ENCODE measurements at places on chromosomes 1 and 21.

DNA sequence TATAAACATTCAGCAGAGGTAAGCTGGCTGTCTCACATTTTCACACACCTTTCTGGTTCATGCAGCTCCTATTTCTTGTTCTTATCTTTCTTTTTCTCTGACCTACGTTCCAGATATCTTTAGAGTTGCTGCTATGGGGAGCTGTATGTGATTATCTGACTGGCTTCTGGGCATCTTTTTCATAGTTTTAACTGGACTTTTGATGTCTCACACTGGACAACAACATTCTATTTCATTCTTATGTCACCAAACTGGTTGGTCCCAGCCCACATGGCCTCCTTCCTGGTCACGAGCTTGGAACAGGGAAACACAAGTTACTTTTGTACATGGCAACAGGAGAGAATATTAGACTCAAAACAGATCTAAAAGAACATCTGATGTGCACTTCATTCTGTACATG is 7.7 kb upstream of the CLDN8 start:
- no peak for DNase-seq

DNA sequence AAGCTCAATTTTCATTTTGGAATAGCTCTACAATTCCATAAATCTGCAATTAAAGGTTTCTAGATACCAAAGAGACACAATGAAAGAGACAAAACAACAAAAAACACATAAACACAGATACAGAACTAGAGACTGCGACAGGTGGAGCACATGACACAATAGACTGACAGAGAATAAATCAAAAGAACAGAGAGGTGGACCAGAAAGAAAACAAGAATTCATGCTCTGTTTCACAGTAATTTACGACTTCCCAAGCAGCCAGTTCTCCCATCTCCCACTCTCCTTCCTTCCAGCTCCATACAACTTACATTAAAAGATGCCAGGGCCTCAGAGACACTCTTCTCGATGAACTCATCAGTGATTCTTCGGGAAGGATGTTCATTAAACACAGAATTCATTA is 15.1 kb upstream of the RBM8A start:
- no peak for DNase-seq

GRCh38 chr1:7299994-7300393 is 471.1 kb upstream of the VAMP3 start:
- DNase-seq, result no peak

DNA sequence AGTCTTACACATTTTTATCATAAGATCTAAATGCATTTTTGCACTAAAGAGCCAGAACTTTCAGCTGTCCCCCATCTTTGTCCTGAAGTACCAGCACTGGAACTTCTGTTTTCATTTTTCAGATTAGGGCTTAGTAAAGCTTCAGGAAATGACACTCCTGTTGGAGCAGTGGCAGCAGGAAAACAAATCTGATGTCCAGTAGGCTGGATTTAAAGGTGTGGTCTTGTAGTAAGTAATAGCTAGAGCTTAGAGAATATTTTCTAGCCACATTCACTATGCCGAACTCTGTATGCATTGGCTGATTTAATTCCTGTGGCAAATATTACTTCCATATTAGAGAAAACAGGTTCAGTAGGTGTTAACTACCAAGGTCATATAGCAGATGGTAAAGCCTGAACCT is 103.6 kb downstream of the PTBP2 start:
- no peak for DNase-seq

- no peak for DNase-seq
Measured at GRCh38 chr1:219066631-219067349, 106.9 kb upstream of the LYPLAL1 start.

DNA sequence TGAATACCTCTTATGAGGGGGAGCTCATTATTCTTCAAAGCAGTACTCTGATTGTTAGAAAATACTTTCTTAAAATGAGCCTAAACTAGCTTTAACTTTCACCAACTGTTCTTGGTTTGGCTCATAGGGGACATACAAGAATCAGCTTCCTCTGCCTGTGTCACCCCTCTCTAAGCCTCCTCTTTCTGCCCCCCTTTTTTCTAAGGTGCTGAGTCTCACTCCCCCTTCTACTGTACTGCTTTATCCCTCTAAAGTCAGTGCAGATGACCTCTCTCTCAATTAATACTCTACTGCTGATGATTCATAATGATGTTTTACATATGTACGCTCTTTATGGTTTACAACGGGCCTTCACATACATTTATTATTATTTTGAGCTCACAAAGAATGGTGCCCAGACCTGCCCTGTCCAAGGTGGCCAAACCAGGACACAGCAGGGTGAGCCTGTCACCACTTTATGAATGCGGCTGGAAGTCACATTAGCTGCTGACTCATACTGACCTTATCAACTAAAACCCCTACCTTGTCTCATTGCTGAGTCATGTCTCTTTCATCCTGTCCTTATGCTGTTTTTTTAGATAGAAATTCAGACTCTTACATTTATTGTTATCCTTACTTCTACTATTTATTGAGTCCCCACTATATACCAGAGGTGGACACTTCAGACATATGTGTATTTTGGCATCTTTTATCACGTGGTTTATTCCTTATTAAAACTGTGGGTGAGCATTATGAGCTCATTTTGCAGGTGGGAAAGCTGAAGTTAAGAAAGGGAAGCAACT is 126.9 kb downstream of the RNF220 start:
- no peak for DNase-seq

- no peak for DNase-seq
Measured at GRCh38 chr1:21936366-21937031, 611 bp downstream of the HSPG2 start.

DNA sequence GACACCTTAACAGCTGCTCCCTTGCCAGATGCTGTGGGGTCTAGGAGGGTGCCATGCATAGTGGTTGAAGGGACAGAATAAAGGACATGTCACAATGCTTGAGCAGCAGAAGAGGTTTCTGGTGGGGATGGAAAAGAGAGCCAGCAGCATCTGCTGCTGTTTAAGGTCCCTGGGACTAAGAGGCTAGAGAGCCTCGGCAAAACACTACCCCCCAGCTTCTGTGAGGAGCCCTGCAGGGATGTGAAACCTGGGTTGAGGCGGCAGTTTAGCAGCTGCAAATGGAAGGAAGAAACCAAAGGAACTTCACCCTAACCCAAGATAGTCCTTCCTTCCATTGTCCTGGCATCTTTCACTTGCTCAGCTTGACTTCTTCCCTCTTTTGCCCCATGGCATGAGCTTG is 39.4 kb downstream of the PLXNA2 start:
- no peak for DNase-seq

- DNase-seq, result no peak
Measured at GRCh38 chr1:43422995-43423671, 30.6 kb downstream of the HYI start.

DNA sequence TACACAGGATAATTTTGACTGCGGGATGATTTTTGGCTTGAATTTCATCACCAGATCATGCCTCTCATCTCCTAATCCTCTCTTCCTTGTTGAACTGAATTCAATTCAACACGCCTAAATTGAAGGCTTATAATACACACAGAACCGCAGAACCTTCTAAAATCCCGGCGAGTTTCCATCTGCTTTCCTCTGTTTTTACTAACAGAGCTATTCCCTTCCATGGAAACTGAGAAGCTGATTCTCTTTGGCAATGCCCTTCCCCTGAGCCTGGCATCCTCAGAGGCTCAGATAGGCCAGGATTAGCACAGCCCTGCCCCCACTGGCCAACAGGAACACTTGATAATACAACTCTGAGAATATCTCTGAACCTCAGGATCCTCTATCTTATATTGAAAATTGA is 130.2 kb downstream of the CAPN8 start:
- DNase-seq, result no peak

DNA sequence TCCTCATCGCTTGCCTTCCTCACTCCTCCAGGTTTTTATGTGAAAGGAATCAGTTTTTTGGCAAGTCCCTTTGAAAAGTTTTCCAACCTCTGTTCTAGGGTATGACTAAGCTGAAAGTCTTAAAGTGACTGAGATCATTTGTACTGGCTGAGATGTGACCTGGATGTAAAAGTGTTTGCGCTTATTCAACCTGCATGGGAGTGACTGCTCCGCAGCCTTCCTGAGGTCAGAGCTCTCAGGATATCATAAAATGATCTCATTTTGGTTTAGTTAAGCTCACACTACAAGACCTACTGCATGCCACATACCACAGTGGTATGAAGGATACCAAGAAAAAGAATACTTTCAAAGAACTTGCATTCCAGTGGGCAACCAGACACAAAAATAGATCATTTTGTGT is 29.8 kb upstream of the TADA1 start:
- no peak for DNase-seq

GRCh38 chr1:82064691-82065090 is 264.0 kb downstream of the ADGRL2 start:
- no peak for DNase-seq

- DNase-seq, result no peak
Measured at GRCh38 chr1:97254731-97255463, 533.3 kb downstream of the PTBP2 start.

DNA sequence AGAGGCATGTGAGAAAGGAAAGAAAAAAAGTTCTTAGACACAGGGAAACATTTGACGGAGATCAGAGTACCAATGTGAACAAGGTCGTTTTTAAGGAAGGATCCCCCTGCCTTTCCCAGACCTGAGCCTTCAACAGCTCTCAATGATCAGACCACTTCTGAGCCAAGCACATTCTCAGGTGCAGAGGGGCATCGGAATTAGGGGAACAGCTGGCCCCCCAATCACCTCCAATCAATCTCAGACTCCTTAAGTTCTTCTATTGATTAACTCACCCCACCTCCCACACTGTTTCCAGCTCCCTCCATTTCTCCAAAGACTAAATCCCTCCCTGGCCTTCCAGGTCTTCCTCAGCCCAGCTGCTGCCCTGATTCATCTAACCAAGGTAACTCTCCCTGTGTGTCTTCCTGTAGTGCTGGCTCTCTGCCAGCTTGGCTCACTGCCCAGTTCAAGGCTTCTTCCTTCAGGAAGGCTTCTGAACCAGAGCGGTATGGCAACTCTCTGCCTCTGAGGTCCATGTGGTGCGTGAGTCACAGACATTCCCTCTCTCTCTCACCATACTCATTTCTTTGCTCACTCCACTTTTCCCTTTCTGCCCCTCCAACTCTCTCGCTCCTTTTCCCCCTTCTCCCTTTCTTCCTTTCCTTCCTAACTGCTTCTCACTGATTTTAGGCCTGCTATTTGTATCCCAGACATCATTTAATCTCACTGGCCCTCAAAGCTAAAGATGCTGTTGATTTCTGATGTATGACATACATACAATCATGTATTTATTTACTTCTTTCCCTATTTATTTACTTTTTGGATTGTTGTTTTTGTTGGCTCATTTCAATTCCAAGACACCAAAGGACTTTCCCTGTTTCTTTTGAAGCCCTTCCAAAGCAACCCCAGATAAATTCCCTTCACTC is 18.1 kb downstream of the CFAP45 start:
- DNase-seq, result no peak

DNA sequence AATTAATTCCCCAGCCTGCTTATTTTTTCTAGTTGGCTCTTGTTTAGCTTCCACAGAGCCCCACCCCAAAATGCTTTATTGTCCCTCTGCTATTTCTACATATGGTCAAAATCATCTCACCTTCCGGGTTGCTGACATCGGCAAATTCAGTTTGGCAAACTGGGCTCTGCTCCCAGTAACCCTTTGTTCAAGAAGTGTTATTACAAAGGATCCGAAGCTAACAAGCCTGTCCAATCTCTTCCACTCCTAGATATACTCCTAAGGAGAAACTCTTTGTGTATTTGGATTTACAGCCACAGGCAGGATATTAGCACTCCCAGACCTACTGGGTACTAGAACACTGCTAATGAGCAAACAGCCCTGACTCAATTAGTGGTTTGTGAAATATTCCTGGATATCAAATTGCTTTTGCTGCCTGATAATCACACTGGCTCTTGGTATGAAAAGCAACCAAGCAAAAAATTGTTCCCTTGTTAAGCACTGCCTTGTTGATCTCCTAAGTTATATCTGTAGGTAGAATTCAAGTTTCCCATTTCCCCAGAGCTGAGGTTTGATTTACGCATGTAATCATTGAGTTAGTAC is 4.0 kb downstream of the JUN start:
- no peak for DNase-seq

- DNase-seq, result no peak
Measured at GRCh38 chr1:92298213-92298572, 594 bp downstream of the GLMN start.

- no peak for DNase-seq
Measured at GRCh38 chr1:22749919-22750684, 39.5 kb downstream of the EPHB2 start.

- DNase-seq, result no peak
Measured at GRCh38 chr1:54681358-54681757, 34.3 kb upstream of the TTC4 start.

DNA sequence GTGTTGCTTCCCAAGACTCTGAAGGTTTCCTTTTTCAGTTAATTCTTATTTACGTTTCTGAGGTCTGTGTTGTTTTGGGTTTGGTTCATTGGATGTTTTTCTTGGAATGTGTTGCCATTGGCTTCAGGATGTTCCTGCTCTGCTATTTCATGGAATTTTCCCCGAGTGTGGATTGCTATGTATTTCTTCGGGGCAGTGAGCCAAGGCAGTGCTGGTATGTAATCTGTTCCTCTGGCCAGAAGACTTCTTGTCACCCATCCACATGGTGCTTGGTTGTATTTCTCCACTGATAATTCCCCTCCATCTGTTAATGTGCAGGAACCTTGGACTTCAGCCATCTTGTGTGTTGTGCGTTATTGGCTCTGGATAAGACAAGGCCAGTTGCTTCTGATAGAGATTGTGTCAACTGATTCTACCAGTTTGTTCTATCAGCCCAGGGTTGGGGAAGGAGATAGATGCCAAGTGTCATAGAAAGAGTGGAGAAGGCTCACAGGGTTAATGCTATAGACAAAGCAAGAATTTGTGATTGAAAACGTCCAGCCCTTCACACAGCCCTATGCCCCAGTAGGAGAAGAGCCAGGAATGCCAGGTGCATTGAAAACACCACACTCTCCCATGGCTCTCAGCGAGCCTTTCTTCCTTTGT is 505.2 kb downstream of the PLPP3 start:
- DNase-seq, result no peak

GRCh38 chr1:99808391-99809115 is 41.6 kb upstream of the AGL start:
- no peak for DNase-seq

- DNase-seq, result no peak
Measured at GRCh38 chr1:41745022-41745421, 173.7 kb downstream of the HIVEP3 start.

GRCh38 chr1:179663810-179664209 is 72.2 kb downstream of the TDRD5 start:
- DNase-seq, result no peak

- no peak for DNase-seq
Measured at GRCh38 chr1:222195857-222196256, 352.0 kb downstream of the HHIPL2 start.

DNA sequence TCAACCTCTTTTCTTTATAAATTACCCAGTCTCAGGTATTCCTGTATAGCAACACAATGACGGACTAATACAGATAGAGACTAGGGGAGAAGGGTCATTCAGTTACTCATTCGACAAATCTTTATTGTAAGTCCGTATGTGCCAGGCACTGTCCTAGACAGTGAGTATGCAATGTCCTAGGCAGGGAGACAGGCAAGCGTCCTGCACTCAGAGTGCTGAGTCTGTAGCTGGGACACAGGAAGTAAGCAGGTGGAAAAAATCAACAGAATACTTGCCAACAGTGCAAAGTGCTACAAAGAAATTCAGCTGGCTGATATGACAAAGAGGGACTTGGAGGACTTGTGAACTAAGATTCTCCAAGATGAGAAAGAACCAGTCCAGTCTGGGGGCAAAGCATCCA is 92.2 kb upstream of the ZBTB40 start:
- DNase-seq, result no peak

Measured in activated T-helper 9 cell treated with anti-CD3 and anti-CD28 coated beads, Interleukin-2, amount 50 U/mL, for 16 hours (primary cell).